Omental fat pad (tissue), 4 donors: ENCODE measurements at places on chromosomes 6 and 20.

GRCh38 chr20:2528671-2529271 is 7.6 kb upstream of the TMC2 start:
- DNase-seq, result no peak

GRCh38 chr20:38126932-38127621 is 38.0 kb downstream of the TGM2 start:
- no peak for DNase-seq

DNA sequence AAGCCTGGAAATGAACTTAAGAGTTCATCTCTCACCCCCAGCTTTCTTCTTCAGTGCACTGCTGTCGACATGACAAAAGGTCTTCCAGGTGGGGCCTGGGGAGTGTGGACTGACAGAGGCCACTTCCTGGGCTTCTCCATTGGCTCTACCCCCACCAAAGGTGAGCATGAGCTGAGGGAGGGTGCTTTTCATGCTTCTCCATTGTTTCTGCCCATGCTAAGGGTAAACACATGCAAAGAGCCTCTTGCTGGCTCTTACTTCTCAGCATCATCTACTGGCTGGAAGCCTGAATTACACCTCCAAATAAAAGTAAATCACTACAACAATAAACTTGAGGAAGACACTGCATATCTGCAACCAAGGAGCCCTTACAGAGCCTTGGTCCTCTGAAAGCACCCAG is 227.2 kb downstream of the EPM2A start:
- DNase-seq, result no peak

- no peak for DNase-seq
These were observed 476.3 kb downstream of the PRKN start for GRCh38 chr6:162251257-162251656.

- no peak for DNase-seq
These were observed 168.4 kb upstream of the TNFAIP3 start for GRCh38 chr6:137698636-137699030.

GRCh38 chr6:8279041-8279805 is 156.1 kb downstream of the SLC35B3 start:
- DNase-seq, result no peak

GRCh38 chr20:10415013-10415650 is 18.9 kb downstream of the MKKS start:
- no peak for DNase-seq
